Stimulated activated CD4-positive, alpha-beta T cell treated with anti-CD3 and anti-CD28 coated beads, Interleukin-4, amount 100 ng/mL, for 48 hours (primary cell): ENCODE measurements at places on chromosomes 5 and 9.

GRCh38 chr5:38249301-38249700 is 9.1 kb upstream of the EGFLAM start:
- DNase-seq = no peak

DNA sequence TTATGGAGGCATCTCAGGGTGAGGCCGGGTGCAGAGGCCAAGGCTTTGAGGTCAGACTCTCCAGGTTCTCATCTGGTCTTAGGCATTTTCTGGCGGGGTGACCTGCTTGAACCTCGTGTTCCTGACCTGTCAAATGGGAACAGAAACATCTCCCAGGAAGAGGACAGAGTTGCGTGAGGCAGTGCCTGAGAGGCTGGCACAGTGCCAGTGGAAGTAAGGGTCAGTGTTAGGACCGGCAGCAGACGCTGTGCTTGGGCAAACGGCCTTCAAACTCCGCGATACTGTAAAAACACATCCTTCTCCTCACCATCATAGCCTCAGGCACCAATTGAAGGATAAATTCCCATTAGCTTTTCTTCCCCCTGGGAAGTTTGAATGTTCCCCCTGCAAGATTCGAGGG is 55.6 kb upstream of the FCN2 start:
- DNase-seq = no peak

- DNase-seq = no peak
These were observed 58.9 kb upstream of the ORM1 start for GRCh38 chr9:114263853-114264510.

DNA sequence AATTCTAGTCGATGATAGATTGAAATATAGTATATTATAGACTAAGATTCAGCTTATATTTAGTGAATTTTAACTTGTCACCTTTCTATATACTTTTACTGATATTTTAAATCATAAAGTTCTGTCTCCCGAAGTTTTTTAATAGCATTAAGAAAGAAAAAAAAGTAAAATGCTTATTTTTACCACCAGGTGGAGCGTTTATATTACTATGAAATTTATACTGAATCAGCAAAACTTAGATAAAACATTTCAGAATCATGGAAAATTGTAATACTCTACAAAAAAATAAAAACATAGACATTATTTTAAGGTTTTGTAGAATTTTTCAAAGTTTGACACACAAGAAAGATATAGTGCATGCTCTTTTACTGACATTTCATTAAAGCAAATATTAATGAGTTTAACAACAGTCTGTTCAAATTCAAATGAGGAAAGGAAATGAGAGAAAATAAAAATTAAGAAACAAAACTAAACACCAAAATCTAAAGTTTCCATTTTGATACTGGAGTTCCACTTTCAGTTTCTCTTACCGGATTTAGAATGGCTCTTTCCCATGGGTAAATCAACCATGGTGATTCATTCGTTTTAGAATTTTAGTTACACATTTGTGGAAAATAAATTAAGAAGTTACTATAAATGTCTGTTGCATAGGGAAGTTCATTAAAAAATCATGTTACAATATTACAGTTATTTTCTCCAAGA is 1035.3 kb downstream of the CDH12 start:
- DNase-seq = no peak

GRCh38 chr5:167294882-167295680 is 996.4 kb upstream of the WWC1 start:
- no peak for DNase-seq

DNA sequence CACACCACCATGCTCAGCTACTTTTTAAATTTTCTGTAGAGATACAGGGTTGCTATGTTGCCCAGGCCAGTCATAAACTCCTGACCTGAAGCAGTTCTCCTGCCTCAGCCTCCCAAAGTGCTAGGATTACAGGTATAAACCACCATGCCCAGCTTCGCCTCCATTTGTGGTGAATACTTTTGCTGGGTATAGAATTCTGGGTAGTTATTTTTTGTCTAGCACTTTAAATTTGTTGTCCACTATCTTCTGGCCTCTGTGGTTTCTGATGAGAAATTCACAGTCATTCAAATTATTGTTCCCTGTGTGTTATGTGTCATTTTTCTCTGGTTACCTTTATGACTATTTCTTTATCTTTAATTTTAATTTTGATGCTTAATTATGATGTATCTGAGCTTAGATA is 57.7 kb upstream of the EXOC3 start:
- DNase-seq = no peak

GRCh38 chr5:151222790-151223446 is 974 bp downstream of the CCDC69 start:
- DNase-seq = no peak

DNA sequence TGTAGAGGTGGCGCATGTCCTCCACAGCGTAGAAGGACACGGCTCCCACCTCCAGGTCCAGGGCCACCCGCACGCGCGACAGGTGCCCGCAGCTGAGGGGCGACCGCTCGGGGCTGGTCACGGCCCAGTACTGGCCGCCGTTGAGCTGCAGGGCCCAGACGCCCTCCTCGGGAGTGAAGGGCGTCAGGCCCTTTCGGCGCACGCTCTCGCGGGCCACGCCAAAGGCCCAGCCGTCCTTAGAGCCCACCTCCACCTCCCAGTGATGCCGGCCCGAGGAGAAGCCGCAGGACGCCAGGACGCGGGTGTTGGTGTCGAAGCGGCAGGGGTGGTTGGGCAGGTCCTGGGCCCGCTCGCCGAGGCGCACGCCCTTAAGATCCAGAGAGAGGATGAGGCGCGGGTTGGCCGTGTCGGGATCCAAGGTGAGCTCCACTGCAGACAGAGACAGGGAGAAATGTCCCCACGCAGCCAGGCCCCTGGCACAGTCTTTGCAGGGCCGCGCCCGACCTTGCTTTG is 9.7 kb downstream of the TRIM7 start:
- no peak for DNase-seq

DNA sequence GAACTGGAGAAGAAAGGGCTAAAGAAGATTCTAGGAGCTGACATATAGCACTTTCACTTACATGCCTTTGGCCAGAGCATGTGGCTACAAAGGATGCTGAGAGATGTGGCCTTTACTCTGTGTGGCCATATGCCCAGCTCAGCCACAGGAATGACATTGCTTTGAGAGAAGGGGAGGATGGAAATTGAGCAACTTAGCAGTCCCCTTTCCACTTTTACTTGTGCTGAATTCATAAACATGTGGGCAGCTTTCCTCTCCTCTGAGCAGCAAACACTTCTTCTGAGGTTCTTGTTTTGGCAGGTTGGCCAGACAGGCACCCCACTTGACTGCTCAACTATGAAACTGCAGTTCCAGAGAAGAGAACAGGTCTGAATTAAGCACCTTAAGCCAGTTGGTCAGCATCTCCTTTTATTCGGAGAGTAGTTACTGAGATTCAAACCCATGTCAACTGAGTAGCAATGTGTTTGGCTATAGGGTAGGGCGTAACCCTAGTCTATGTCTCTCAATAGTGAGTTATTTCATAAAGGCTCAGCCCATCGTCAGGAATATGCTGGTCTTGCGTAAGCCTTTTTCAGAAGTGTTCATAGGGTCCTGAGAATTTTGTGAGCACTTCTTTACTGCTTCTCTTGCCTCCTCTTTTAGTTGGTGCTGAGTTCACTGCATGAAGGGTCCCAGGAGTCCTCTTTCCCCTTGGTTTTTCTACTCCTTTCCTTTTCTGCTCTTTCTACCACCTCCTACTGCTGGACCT is 134.5 kb downstream of the PALM2AKAP2 start:
- DNase-seq = no peak

DNA sequence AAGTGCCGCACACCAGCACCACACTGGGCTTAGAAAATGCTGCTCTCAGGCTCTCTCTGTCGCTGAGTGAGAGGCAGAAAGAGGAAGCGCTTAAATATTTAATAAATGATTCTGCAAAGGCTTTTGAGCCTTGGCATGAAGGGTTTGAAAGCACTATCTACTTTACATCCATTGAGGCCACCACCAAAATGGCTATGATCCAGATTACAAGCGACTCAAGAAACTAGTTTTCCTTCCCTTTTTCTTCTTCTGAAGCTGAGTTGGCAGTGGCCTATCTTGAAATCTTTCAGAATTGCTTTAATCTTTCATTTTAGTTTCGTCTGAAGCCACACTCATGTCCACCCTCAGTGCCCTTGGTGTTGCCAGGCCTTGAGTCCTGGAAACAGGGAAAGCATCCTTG is 59.5 kb downstream of the EBF1 start:
- no peak for DNase-seq

GRCh38 chr5:177146891-177147638 is 13.5 kb downstream of the NSD1 start:
- DNase-seq = no peak

GRCh38 chr5:167709625-167710024 is 581.8 kb upstream of the WWC1 start:
- no peak for DNase-seq

DNA sequence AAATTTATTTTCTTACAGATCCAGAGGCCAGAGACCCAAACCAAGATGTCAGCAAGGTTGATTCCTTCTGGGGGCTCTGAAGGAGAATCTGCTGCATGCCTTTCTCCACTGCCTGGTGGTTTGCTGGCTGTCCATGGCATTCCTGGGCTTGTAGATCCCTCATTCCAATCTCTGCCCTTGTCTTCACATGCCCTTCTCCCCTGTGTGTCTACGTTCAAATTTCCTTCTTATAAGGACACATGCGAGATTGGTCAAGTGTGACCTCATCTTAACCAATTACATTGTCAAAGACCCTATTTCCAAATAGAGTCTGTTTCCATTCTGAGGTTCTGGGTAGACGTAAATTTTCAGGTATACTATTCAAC is 84.5 kb upstream of the RAI14 start:
- DNase-seq = no peak

DNA sequence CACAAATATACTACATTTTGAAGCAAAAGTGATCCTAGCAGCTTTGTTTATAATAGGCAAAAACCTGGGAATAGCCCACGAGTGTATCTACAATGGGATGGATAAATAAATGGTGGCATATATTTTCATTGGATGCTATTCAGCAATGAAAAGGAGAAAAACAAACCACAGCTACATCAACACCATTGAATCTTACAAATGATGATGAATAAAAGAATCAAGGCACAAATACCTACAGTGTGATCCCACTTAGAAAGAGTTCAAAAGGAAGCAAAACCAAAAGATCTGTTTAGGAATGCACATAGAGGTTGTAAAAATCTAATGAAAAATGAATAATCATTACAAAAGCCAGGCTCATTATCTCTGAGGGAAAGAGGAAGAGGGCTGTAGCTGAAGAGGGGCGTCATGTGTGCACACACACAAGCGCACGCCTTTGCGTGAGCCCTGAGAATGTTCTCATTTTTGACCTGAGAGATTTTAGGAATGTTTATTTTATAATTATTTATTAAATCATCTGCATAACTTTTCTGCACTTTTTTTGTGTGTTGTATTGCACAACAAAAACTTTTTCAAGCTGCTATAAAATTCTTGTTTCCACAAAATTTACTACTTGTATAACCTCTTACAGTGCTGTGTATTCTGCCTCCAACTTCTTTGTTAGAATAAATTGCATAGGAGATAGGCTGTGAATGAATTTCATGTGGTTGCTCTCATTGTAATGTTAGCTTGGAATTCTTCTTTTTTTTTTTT is 5.9 kb upstream of the RHOBTB3 start:
- no peak for DNase-seq

DNA sequence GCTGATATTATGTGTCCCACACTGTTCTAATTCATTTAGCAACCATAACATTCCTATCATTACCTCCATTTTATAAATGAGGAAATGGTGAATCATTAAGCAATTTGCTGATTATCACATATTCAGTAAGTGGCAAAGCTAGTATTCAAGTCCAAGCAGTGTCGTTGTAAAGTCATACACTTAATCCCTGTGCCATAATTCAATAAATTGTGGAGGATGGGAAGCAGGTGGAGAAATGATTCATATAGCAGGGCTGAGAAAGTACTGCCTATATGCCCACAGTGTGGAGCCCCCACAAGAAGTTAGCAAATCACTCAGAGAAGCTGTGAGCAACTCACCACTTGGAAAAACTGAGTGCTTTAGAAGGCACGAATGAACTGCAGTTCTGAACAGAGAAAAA is 691.0 kb downstream of the PTPRD start:
- no peak for DNase-seq

GRCh38 chr5:152246401-152246800 is 158.7 kb downstream of the NMUR2 start:
- peak; percentile 3 for DNase-seq

GRCh38 chr9:97366476-97366875 is 45.4 kb upstream of the TDRD7 start:
- DNase-seq = no peak

GRCh38 chr5:123208668-123209501 is 119.8 kb downstream of the PRDM6 start:
- no peak for DNase-seq

- no peak for DNase-seq
These were observed 35.0 kb upstream of the DMRT1 start for GRCh38 chr9:806285-807156.

DNA sequence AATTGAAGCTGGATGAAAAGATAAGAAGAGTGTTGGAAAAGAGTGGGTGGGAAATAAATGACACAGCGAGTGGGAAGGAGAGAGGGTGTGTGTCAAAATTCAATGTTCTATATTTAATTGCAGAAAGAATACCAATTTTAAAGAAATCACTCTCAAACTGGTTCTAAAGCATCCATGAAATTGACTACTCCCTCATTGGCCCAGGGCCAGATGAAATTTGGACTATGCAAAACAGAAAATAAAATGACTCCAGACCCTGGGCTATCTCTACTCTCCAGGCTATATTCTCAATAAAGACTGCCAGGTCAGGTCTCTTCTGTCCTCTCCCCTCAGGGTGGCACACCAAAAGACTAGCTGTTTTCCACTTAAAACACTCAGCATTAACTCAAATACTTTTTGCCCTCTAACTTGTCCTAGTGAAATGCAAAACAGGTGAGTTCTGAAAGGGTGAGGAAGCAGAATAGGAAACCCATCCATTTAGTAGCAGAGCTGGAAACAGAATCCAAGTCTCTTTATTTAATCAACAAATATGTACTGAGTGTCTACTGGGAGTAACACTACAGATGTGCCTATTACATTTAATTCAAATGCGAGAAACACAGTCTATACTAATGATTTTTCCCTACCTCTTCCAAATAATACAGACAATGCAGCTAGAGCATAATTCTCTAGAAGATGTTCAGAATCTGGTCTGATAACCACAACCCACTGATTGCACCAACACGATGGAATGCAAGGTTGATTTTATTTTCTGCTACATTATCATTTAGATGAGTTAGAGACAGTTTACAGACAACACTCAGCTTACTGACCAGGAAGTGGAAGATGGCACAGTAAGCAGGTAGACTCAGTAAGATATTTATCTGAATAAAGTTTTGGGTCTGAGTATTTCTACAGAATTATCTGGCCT is 42.1 kb downstream of the EFCAB9 start:
- no peak for DNase-seq

DNA sequence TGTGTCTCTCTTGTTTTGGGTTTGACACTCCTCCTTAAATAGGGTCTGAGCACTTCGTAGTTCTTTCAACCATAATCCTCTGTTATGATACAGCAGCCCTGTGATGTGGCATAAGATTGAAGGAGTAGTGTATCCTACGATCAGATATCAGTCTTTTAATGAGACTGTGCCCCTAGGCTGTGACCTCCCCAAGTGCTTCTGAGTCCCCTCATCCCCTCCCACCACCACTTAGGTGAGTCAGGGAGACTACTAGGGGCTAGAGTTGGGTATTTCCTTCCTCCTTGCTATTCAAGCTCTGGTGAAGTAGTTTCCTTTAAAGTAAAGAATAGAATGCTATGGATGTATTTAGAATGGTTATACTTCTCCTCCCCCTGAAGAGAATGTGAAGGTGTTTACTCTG is 637.2 kb upstream of the GRAMD2B start:
- no peak for DNase-seq

GRCh38 chr5:113039229-113039933 is 62.8 kb downstream of the DCP2 start:
- no peak for DNase-seq
